ENCODE measurements at places on chromosomes 7 and 10.

DNA sequence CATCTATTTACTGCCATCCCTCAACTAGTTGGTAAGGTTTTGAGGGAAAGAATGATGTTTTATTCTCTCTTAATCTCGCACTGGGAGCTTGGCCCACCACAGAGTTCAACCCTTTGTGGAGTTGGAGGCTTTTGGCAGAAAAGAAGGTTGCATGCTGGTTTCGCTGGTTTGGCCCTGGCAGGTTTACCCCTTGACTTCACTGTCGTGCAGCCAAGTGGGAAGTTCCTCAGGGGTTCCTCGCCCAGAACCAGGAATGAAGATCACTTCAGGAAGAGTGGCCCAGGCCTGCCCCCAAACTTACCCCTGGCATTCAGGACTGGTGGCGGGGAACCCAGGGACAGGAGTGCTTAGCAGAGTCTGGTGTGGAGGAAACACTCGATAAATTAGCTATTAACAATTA, 103.1 kb upstream of the LYZL2 start:
- DNase-seq: no peak

- no peak for DNase-seq
Observed at GRCh38 chr7:95056107-95056739, 148.8 kb downstream of the PPP1R9A start.

DNA sequence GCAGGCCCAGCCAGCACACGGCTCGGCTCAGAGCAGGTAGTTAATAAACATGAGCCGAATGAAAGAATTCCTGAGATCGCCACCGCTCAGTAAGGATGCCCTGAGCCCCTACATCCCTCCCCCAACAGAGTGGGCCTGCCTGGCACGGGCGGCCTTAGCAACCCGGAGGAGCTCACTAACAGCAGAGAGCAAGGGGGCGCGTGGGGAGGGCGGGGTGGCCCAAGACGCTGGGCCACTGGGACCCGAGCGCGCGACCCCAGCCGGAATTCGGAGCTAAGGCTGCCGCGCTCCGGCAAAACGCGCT, 403 bp upstream of the ENO4 start:
- no peak for DNase-seq

DNA sequence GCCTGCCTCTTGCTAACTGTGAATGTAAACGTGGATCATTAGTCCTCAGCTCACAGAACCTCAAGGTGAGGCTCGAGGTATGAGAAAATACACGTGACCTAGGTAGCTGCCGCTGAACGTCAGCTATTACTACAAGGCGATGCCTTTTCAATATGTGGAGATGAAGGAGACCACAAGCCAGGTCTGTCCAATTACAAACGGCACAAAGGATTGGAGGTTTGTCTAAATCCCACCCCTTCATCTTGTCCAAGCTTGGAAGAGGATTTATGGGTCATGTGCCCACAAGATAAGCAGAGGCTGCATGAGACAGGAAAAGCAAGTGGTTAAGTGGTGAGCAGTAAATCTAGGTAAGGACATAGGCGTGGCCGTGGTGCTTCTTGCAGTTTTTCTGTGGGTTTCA, 3.4 kb downstream of the H2BK1 start:
- no peak for DNase-seq

GRCh38 chr10:8321990-8322389, 267.5 kb downstream of the GATA3 start:
- no peak for DNase-seq

DNA sequence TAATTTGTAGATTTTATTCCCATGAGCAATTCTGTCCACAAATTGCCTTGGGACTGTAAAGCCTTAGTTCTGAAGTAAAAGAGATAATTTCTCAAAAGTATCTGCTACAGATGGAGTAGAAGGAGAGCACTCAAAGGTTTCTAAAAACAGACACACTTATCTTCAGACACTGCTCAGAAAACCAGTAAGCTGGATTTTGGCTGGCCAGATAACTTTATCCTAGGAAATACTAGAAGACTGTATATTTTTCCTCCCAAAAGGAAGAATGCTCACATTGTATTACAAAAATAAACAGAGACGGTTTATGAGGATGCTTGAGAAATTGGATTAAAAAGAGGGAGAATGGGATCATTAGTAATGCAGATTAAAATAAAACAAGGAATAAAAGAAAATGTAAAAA, 178.0 kb upstream of the IGFBP3 start:
- no peak for DNase-seq

DNA sequence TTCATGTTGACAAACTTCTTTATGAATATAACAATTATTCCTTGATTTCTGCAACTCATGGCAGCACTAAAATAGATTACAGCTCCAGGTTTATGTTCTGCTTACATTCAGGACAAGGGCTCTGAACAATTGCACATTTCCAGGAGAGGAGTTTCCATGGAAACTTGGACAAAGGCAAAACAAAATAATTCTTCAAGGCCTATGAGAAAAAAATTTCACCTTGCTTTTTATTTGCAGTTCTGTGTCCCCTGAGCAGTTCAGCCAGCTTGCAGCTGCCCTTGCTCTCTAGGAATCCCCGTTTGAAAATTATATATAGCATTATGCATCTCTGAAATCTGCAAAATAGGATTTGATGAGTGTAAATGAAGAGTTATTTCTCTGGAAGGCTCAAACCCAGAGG, 71.7 kb downstream of the ARL4A start:
- DNase-seq: no peak

DNA sequence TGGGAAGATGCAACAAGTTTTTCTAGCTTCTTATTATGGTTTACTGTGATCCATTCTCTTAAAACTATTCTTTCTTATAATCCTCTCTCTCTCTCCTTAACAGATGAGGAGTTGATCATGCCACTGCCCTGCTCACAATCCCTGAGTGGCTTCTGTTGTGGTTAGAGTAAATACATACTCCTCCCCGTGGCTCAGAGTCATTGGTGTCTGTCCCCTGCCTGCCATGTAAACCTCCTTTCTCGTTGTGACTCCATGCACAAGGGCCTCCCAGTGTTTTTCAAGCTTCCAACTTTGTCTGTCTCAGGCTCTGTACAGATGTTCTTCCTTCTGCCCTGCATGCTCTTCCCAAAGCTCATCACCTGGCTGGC, 20.4 kb downstream of the CCNY start:
- DNase-seq: no peak

DNA sequence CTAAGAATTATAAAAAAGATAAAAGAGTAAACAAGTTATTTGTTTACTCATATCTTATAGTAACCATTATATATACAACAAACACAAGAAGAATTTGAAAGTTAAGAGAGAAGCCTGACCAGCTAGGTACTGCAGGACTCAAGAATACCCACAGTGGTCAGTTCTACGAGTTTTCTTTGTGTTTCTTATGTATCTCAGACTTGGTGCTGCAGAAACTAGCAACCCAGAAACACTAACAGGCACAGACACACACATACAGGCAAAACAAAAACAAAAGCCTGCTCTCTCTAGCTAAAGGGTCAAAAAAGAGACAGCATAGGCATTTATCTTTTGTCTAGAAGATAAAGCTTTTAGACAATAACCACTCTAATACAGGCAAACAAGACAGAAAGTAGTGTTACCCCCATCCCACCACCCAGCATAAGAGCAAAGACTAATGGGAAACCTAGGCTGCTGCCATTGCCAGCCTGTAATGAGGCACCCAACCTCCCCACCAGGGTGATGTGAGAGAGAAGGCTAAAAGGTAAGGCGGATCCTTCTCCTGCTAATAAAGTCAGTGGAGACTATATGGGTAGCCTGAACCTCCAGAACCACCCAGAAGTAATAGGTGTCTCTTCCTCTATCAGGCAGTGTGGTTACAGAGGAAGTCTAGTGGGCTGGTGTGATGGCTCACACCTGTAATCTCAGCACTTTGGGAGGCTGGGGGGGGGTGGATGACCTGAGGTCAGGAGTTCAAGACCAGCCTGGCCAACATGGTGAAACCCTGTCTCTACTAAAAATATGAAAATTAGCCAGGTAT, 113.9 kb downstream of the DNAJC1 start:
- no peak for DNase-seq

- DNase-seq: no peak
Observed at GRCh38 chr7:123682690-123683089, 27.0 kb downstream of the LMOD2 start.

DNA sequence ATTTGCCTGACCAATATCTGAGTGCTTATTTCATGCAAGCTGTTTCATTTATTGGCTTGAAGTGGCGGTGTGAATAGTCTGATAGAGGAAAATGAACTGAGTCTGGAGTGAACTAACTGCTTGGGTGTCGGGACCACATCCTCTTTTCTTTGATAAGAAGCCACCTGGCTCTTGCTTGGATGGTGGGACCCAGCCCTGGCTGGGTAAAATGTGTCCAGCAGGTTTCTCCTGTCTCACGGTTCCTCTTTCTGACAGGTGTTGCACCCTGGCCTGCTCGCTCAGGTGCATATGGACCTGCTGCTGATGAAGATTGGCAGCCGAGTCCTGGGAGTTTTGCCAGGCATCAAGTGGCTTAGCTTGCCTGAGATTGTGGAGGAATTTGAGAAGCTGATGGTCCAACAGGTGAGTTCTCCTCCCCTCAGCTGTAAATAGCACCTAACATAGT, 1.6 kb downstream of the ADCK2 start:
- no peak for DNase-seq

Measured in stimulated activated CD8-positive, alpha-beta memory T cell treated with anti-CD3 and anti-CD28 coated beads, Interleukin-4, amount 100 ng/mL, for 1 hour (primary cell).